ENCODE measurements at places on chromosomes 3 and 15.

DNA sequence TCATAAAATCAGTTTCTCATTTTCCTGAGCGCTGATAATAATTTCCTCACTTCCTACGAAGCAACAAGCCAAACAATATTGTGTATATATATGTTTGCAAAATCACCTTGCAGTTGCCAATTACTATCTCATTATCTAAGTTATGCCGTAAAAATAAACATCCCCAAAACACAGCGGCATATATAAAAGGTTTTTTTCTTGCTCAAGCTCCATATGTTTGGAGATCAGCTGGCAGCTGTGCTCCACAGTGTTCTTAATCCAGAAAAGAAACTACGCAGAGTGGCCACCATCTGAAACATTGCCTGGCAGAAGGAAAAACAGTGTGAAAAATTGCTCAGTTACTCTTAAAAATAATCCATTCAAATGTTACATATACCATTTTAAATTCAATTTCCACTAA, 951.4 kb downstream of the PLOD2 start:
- DNase-seq: no peak

- no peak for DNase-seq
These were observed 340.0 kb upstream of the TMCO5A start for GRCh38 chr15:37594417-37594816.

DNA sequence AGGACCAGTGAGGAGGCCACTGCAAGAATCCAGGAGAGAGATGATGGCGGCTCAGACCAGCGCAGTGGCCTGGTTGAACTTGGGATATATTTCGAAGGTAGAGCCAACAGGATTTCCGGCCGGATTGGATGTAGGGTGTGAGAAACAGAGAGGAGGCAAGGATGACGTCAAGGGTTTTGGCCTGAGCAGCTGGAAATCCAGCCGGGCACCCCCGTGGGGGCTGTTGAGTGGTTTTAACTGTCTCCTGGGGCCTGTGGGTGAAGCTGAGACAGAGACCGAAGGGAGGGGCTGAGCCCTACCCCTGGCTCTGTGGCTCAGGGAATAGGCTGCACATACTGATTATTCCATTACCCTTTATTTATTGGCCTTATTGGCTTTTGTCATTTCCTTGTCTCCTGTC, 45.7 kb downstream of the EXOG start:
- DNase-seq: no peak

DNA sequence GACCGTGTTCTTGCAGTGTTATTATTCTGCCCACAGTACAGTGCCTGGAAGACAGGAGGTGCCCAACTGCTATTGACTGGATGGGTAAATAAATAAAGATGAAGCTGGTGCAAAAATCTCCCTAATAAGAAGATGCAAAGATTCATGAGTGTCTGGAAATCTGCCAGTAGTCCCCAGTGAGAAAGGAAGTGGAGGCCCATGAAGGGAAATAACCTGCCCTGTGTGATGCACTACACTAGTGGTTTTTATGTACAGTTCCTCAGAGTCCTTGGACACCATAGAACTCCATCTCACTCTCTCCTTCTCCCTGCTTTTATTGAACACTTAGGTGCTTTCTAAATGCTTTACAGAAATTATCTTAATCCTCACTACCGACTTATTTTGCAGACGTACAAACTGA, 8.3 kb upstream of the SUCLG2 start:
- DNase-seq: no peak

- no peak for DNase-seq
These were observed 12.3 kb upstream of the KPNA4 start for GRCh38 chr3:160577556-160578195.
